Activated CD8-positive, alpha-beta memory T cell treated with anti-CD3 and anti-CD28 coated beads, Interleukin-2, amount 50 U/mL, for 4 hours (primary cell): ENCODE measurements at places on chromosomes 12 and 14.

DNA sequence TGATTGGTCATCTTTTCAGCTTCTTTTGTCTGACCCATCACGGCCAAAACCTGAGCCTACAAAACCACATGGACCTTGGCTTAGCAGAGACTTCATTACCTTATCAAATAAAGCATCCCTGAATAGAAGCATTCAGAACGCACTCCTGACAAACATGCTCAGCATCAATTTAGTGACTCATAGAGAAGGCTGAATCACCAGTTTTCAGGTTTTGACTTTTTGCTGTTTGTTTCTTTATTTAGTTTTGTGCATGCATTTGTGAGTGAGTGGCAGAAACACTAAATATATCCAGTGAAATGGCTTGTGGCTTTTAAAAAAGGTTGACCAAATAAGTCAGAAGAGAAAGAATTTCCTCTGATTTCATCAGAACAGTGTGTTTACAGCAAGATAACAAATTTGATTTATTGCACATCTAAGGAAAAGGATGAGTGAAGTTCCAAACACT lies 19.0 kb upstream of the OVCH1 start:
- DNase-seq, result no peak

GRCh38 chr14:95490138-95490509 lies 26.3 kb downstream of the SYNE3 start:
- DNase-seq, result no peak

DNA sequence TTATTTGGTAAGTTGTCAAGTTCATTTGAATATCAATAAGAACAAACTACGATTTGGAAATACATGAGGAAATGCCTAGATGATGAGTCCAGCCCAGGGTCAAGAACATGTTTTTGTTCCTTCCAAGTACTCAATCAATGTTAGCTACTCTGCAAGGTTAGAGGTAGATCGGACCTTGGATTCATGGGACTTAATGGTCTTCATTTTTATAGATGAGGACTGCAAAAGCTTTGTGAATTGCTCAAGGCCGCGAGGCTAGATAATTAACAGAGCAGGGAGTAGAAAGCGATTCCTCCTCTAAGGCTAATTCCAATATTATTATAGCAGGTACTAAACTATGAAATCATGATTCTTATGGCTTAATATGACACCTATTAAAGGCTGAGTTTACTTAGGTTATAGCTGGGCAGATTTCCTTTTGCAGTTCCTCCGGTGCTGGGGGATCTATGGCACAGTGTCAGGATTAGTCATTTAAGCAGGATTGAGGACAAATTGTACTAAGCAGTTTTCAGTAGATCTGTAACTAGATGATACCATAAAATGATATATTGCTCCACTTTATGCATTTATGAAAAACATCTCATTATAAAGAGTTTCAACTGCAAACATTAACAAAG lies 19.8 kb downstream of the NR1H4 start:
- DNase-seq, result no peak

- DNase-seq, result no peak
Observed at GRCh38 chr12:532908-533565, 73.3 kb downstream of the B4GALNT3 start.
